ENCODE measurements at places on chromosomes 6 and 20.

GRCh38 chr20:63159826-63160640 is 55.9 kb downstream of the YTHDF1 start:
- DNase-seq: no peak

GRCh38 chr6:79064635-79065034 is 13.4 kb downstream of the PHIP start:
- no peak for DNase-seq

- no peak for DNase-seq
Measured at GRCh38 chr6:107443608-107444267, 15.6 kb downstream of the PDSS2 start.

GRCh38 chr20:7010527-7010926 is 243.0 kb downstream of the BMP2 start:
- DNase-seq: no peak

DNA sequence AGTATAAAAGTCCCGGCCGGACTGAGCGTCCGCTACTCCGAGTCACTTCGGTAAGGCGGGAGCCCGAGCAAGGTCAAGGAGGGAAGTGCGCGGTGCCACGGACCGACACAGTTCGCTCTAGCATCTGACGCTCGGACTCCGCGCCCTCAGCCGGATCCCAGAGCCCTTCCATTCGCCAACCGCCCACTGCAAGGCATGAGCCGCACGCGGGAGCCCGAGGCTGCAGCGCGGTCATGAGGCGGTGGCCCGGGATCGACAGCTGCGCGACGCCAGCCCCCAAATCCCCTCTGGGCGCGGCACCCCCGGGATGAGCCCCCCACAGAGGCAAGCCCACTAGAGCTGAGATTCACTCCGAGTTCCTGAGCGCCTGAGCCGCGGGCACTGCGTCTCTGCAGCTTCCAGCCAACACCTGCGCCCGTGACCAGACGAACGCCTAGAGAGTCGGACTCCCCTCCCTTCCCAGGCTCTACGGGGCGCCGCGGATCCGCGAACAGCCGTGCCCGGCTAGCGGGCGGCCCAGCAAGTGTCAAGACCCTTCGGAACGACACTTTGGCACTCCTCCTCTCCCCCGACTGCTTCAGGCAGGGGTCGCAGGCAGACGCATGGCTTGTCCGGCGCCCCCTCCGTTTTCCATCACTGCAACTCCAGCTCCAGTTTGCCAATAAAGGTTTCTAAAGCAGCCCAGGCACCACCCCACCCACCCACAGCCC is 725 bp upstream of the ISM1 start:
- DNase-seq: peak; percentile 29

DNA sequence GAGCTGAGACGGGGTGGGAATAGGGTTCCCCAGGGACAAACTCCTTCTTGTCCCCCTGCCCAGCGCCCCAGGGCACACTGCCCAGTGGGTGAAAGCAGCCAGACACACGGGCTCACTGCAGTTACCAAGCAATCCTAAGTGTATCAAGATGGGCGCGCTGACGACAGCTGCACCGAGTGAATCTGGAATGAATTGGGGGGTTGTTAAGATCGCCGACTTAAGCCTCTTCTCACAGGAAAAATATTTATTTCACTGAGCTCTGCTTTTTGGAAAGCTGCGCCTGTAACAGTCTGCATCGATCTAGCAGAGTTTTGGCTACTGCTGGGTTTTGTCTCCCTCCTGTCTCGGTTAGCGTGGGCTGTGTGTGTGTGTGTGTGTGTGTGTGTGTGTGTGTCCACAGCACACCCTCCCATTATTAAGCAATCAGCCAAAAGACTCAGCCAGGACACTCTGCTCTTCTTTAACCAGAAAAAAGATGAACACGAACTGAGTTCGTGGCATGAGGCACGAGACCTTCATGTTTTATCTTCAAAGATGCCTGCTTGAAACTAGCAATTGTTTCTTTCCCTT is 35.9 kb downstream of the RIPOR3 start:
- no peak for DNase-seq

DNA sequence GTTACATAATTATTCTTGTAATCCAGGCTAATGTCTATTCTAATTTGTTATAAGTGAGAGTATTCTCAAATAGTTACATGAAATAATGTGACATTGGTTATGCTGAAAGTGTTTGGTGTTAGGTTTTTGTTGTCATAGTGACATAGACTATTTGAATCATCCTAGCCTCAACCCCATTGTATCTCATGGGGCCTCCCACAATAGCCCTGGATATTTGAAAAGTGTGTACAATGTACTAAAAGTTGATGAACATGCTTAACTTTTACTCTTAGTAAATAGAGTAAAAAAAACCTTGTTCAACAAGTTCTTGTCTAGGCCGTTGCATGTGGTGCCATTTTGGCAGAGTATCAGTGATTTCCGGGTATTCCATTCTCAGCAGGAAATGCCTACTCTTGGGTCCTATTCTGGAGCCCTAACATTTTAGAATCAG is 83.0 kb downstream of the RTN4IP1 start:
- DNase-seq: peak; percentile 77

DNA sequence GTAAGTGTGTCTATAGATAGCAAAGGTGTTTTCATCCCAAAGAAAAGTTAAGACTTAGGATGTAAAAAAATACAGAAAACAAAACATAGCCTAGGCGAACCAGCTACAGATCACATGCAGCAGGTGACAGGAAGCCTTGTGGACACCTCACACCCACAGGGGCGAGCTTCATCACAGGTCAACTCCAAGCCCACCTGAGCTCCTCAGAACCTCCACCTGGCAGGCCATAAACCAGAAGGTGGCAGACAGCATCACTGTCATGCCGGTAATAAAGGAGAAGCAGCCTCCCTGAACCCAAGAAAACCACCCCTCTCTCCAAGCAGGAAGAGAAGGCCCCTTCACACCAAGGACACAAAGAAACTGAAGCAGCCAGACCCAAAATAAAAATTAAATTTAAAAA is 1.0 kb downstream of the RALGAPA2 start:
- DNase-seq: no peak

- peak; percentile 26 for DNase-seq
Measured at GRCh38 chr6:36130667-36131510, 576 bp downstream of the MAPK13 start.

DNA sequence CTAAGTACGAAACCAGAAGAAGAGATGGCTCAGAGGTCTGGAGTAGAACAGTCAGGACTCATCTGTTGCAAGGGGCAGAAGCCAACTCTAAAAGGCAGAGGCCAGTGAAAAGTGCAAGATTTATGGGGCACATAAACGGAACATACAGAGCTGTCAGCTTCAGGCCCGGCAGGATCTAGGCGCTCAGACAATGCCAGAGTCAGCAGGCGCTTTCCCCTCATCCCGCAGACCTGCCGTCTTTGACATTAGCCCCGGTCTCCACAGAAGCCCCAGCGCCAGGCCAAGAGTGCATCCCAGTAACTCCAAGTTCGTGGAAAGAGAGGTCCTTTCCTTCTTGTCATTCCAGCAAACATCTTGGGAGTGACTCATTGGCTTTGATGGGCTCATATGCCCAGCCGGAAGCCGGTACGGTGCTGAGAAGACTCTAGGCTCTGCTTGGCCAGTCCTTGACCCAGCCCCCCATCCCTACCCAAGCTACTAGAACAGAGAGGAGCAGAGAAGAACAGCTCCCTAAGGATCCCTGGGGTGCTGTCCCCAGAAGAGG is 260.9 kb downstream of the TAF4 start:
- no peak for DNase-seq

- DNase-seq: no peak
Measured at GRCh38 chr20:64158346-64159285, 5.6 kb upstream of the MYT1 start.

DNA sequence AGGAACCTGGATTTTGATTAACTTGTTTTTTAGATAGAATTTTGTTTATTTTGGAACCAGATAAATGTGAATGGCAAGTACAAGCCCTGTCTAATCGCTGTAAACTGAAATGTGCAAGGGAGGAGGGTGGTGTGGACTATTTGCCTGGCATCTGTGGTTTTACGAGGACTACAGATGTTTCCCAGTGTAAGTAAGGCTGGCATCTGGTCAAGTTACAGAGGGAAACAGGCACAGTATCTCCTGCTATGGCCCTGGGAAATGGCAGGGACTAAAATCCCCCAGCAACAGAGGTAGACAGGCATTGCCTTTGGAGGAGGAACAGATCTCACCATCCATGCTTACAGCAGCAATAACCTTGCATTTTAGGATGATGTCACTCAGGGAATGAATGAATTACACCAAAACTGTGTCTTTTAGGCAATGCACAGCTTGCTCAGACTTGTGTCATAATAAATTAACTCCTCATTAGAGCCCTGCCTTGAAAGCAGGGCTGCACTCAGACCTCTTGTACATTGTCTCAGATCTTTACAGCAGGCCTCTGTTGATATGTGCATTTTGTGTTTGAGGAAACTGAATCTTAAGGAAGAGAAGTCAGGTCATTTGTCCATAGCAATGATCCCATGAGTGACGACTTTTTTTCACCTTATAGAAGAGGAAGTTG is 96.2 kb downstream of the TCP11 start:
- DNase-seq: peak; percentile 72

GRCh38 chr20:1319051-1319450 is 9.9 kb downstream of the SDCBP2 start:
- DNase-seq: no peak

GRCh38 chr6:12189661-12190060 is 100.5 kb upstream of the EDN1 start:
- DNase-seq: no peak

DNA sequence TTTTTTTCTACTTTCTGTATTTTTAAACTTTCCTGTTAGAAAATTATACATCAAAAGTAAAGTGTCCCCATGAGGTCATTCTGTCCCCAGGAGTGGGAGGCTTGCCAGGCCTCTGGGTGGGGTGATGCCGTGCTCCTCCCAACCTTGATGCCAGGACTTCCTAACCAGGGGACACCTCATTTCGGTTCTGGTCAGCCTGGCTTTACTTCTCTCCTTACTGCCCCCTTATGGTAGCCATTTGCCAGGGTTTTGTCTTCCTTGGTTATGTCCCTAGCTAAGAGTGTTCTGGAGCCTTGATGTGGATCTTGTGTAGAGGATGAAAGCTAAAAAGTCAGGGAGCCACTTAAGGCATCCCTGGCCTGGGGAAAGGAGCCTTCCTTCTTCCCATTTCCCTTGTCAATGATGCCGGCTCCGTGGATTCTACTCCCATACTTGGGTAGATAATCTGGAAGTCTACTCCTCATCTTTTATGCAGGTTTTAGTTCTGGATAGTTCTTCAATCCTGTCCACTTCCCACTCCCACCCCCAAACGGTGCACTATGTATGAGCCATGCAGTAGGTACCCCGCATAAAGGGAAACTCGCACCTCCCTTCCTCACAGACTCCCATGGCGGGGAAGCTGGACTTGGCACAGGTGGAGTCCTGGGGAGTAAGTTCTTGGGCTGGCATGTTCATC is 164.1 kb upstream of the SALL4 start:
- DNase-seq: peak; percentile 48

DNA sequence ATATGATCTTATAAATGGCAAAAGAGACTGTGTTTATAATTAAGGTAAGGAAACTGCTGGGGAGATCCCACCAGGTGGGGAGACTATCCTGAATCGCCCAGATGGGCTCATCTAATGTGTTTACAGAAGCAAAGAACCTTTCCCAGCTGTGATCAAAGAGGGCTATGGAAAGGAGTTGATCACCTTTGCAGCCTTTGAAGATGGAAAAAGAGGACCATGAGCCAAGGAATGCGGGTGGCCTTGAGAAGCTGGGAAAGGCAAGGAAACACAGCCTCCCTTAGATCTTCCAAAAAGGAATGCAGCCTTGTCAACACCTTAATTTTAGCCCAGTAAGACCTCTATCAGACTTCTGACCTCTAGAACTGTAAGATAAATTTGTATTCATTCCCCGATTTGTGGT is 66.5 kb upstream of the ADGRG6 start:
- DNase-seq: no peak

- DNase-seq: no peak
Measured at GRCh38 chr6:124560873-124561567, 401.2 kb upstream of the RNF217 start.

GRCh38 chr6:81984599-81984998 is 232.1 kb upstream of the TENT5A start:
- DNase-seq: no peak

DNA sequence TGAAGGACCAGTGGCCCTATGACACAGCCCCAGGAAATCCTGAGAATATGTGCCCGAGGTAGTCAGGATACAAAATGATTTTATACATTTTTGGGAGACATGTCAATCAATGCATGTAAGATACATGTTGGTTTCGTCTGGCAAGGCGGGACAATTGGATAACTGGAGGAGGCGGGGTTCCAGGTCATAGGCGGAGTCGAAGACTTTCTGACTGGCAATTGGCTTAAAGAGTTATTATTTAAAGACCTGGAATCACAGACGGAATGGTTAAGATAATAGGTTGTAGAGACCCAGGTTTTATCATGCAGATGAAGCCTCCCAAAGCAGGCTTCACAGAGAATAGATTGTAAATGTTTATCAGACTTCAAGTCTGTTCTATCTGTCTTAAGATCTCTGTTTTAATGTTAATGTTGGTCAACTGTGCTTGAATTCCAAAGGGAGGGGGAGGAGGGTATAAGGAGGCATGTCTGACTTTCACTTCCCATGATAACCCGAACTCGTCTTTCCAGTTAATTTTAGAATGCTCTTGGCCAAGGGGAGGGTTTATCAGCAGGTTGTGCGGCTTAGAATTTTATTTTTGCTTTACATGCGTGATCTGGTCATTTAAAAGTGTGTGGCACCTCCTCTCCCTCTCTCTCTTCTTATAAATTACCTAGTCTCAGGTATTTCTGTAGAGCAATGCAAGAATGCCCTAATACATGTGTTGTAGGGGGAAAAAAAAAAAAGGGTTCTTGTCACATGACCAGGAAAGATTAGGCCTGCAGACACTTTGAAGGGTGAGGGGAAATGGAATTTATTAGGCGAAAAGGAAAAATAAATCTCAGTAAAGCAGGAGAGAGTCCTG is 230.7 kb downstream of the NFATC2 start:
- DNase-seq: no peak

- no peak for DNase-seq
Measured at GRCh38 chr6:40963019-40963418, 76.0 kb downstream of the UNC5CL start.

DNA sequence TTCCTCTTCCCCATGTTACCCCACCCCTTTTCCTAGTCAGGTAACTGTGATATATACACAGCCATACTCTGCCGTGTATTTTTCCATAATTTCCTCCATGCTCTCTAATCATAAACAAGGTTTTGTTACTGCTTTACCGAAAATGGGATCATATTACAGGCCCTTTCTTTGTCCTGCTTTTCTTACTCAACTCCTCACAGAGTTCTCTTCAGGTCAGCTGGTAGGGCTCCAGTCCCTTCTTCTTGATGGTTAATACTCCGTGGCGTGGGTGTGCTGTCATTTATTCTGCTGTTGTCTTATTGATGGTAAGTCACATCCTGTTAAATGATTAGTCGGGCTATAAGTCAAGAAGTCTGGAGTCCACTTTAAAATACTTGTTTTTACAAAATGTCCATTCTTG is 24.9 kb upstream of the PI16 start:
- no peak for DNase-seq

DNA sequence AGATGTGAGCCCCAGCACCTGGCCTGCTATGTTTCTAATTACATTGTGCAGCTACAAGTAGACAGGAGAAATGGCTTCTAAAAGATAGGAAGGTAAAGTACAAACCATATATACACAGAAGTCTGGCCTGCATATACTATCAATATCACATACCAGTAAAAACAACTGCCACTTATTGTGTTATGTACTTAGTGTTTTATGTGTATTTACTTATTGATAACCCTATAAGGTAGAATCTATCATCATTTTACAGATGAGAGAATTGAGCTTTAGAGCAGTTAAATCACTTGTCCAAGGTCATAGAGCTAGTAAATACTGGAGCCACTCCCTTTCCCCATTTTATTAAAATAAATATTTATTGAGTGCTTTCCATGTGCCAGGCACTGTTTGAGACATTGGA is 102.4 kb upstream of the PRDM1 start:
- DNase-seq: no peak
